ENCODE measurements at places on chromosomes 7 and 10.

GRCh38 chr7:76371396-76371795 is 12.6 kb upstream of the YWHAG start:
- no peaks in the 10 kb centered on the region for H3K36me3 ChIP-seq
- no peaks in the 10 kb centered on the region for H3K27me3 ChIP-seq
- no peak for DNase-seq
- H3K4me3 ChIP-seq, result no peak overlapping the region
- peaks cover 5% of the 10 kb centered on the region for H3K4me1 ChIP-seq

DNA sequence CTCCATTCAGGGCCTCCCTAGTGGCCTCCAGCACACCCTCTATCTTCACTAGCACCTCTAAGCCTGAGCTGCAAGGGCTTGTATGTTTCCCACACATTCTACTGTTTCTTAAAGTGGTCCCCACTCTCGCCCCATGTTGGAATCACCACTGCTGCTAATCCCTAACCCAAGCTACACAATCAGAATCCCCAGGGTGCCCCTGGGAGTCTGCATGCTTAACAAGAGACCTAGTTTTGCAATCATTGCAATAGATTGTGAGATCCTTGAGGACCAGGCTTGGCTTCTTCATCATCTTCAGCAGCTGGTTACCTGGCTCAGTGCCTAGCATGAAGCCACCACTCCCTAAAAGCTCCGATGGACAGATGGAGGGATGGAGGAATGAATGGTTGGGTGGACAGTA is 113.9 kb downstream of the MYOF start:
- peaks cover 28% of the 10 kb centered on the region for H3K36me3 ChIP-seq
- no peak overlapping the region for H3K4me3 ChIP-seq
- DNase-seq, result no peak
- no peaks in the 10 kb centered on the region for H3K4me1 ChIP-seq

DNA sequence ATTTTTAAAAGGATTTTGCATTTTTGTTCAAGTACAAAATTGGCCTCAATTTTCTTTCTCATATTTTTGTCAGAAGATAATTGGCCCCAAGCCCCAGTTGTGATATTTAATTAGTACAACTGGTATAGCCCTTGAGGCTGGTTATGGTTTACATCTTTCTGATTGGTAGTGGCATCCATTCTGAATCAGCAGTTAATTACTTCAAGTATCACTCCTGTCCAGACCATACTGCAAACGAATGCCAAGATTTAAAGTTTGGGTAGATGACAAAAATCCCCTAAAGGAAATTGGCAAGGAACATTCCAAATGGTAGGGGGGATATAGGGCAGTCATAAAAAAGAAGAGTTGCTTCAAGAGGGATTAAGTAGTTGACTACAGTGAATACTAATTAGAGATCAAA is 23.1 kb downstream of the MYPN start:
- no peaks in the 10 kb centered on the region for H3K36me3 ChIP-seq
- DNase-seq, result no peak
- no peak overlapping the region for H3K27ac ChIP-seq
- H3K4me1 ChIP-seq, result peaks cover 17% of the 10 kb centered on the region

GRCh38 chr10:130577039-130577438 is 440.8 kb downstream of the GLRX3 start:
- DNase-seq, result no peak
- no peak overlapping the region for H3K4me3 ChIP-seq
- H3K27ac ChIP-seq, result no peak overlapping the region
- H3K36me3 ChIP-seq, result no peaks in the 10 kb centered on the region
- H3K27me3 ChIP-seq, result no peaks in the 10 kb centered on the region

DNA sequence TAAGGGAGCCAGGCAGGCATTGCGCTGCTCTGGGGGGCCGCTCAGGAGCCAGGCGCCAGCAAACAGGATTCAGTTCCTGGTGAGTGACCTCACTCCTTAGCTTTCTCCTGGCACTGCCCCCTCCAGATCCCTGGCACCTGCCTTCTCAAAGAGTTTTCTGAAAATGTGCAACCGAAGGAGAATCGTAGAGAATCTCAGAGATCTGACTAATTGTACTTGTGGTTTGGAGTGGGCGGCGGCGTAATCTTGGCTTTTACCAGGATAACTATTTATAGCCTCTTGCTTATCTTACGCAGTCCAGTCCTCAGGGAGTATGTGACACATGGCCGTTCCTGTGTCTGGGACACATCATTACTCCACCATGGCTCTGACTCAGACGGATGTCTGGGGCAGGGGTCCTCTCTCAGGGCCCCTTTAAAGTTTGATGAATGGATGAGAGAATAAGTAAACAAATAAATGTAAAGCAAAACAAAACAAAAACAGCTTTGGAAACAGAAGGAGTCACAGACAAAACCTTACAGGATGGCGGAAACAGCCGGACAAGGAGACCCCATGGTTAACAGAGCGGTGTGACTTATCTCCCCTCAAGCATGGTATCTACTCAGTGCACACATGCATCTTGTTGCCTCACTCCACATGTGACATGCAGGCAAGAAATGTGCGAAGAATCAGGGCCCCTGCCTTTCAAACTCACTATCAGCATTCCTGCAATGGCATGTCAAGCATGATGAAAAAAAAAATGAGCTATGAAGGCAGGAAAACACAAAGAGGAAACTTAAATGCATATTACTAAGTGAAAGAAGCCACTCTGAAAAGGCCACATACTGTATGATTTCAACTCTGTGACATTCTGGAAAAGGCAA is 99.7 kb downstream of the TNS3 start:
- peak overlapping the region; percentile 96 for H3K27ac ChIP-seq
- H3K36me3 ChIP-seq, result no peaks in the 10 kb centered on the region
- H3K4me1 ChIP-seq, result peaks cover 76% of the 10 kb centered on the region
- no peak overlapping the region for H3K4me3 ChIP-seq
- H3K27me3 ChIP-seq, result no peaks in the 10 kb centered on the region
- peak; percentile 78 for DNase-seq

DNA sequence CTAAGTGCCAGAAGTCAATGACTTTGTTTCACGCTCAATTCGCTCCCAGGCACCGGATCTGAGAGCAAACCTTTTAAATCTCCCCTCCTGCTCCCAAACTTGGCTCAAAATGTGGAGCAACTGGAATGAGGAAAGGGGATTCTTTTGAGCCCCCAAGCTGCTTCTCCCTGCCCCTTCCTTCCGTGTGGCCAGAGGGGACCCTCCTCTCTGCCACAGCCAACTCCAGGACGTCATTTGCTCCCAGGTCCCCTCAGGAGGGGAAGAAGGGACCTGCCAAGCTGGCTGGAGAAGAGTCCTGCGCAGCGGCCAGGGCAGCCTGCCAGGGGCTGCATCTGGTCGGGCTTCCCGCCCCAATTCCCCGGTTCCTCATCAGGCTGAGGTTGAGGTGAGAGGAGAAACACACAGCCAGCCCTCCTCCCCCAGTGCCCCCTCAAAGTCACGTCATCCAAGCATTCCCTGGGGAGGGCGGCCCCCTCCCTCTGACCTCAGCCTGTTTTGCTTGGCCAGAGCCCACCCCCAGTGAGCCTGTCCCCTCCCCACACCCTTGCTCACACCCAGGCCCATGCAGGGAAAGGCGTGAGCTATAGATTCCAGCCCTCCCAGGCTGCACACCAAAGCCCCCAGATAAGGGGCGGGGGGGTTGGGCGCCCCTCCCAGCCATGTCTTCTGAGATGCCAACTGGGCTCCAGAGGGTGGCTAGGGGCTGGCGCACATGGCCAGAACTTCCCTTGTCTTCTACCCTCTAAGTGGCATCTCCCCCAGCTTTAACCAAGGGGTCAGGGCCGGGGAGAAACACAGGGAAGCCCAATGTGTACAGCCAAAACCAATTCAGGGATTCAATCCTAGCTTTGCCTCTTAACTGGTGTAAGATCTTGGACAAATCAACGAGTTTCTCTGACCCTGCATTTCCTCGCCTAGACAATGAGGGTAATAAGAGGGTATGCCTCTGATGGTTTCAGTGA is 35.0 kb downstream of the SH3PXD2A start:
- no peak overlapping the region for H3K4me3 ChIP-seq
- no peaks in the 10 kb centered on the region for H3K4me1 ChIP-seq

GRCh38 chr7:70734411-70734810 is 397.5 kb upstream of the GALNT17 start:
- H3K27ac ChIP-seq, result no peak overlapping the region
- H3K27me3 ChIP-seq, result no peaks in the 10 kb centered on the region
- H3K36me3 ChIP-seq, result no peaks in the 10 kb centered on the region

- peak; percentile 82 for DNase-seq
- peaks cover 83% of the 10 kb centered on the region for H3K4me1 ChIP-seq
- peak overlapping the region; percentile 96 for H3K27ac ChIP-seq
- no peaks in the 10 kb centered on the region for H3K27me3 ChIP-seq
- H3K4me3 ChIP-seq, result no peak overlapping the region
Observed at GRCh38 chr10:77877441-77878344, 48.9 kb downstream of the DLG5 start.

DNA sequence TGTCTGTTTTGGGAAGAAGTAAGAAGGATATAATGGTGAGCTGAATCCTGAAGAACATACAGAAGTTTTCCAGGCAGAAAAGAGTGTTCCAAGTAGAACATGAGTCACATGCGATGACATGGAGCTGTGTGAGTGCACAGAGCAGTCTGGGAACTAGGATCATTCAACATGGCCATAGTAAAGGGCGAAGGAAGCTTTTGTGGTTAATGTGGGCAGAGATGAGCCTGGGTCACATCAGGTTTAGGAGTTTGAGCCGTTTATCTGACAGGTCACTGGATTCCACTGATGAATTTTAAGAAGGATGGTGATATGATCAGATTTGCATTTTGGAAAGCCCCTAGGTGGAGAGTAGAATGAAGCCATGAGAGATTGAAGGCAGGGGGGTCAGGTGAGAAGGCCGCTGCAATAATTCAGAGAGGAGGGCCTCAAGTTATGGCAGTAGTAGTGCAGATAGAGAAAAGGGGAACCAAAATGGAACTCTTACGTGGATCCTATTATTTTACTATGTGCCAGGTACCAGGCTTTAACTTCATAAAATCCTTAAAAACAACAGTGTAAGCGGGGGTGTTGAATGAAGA is 171.3 kb downstream of the RNLS start:
- H3K27me3 ChIP-seq, result no peaks in the 10 kb centered on the region
- H3K27ac ChIP-seq, result no peak overlapping the region
- H3K4me3 ChIP-seq, result no peak overlapping the region
- H3K4me1 ChIP-seq, result no peaks in the 10 kb centered on the region

- no peak overlapping the region for H3K27ac ChIP-seq
- no peaks in the 10 kb centered on the region for H3K4me1 ChIP-seq
- DNase-seq, result no peak
- no peak overlapping the region for H3K4me3 ChIP-seq
- no peaks in the 10 kb centered on the region for H3K27me3 ChIP-seq
Observed at GRCh38 chr7:149330914-149331567, 69.0 kb downstream of the ZNF783 start.

DNA sequence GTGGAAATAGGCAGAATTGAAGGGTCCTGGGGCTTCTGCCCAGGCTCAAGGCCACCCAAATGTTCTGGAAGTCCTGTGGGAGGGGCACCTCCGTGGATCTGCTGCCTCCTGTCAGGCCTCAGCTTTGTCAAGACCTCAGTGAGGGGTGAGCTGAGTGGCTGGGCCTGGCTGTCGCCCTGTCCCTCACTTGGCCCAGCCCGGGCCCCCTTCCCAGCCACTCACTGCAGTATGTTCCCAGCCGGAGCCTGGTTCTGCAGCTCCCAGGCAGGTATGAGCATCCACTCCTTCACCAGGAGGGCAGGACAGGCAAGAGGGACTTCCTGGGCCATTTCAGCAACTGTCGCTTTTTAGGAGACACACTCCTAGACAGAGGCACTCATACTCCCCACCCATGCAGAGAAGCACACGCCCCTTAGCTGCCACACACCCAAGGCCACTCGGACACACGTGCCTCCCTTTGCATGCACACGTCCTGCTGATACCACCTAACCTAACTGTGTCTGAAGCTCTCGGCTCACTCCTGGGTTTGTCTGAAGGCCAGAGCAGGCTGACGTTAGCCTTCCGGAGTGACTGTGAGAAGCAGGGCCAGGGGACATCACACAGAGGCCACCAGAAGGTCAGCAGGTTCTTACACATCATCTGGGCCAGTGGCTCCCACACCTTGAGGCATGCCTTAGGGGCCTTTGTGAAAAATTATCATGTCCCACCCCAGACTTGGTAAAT is 72.2 kb upstream of the COL13A1 start:
- H3K27me3 ChIP-seq, result no peaks in the 10 kb centered on the region
- peaks cover 6% of the 10 kb centered on the region for H3K4me1 ChIP-seq
- H3K36me3 ChIP-seq, result no peaks in the 10 kb centered on the region
- DNase-seq, result peak; percentile 52
- no peak overlapping the region for H3K4me3 ChIP-seq

- no peak for DNase-seq
- no peak overlapping the region for H3K4me3 ChIP-seq
- H3K27ac ChIP-seq, result no peak overlapping the region
- no peaks in the 10 kb centered on the region for H3K4me1 ChIP-seq
Observed at GRCh38 chr7:135798095-135798494, 49.5 kb upstream of the FAM180A start.

GRCh38 chr7:12211711-12212485 is 804 bp downstream of the TMEM106B start:
- peaks cover 5% of the 10 kb centered on the region for H3K36me3 ChIP-seq
- H3K27ac ChIP-seq, result peak overlapping the region; percentile 96

- H3K4me1 ChIP-seq, result no peaks in the 10 kb centered on the region
- H3K36me3 ChIP-seq, result peaks cover 29% of the 10 kb centered on the region
- no peak for DNase-seq
- no peak overlapping the region for H3K4me3 ChIP-seq
- no peaks in the 10 kb centered on the region for H3K27me3 ChIP-seq
Observed at GRCh38 chr7:158750702-158751101, 46.1 kb upstream of the NCAPG2 start.

GRCh38 chr10:95648138-95648537 is 8.4 kb downstream of the ALDH18A1 start:
- H3K27ac ChIP-seq, result no peak overlapping the region
- no peak overlapping the region for H3K4me3 ChIP-seq
- no peaks in the 10 kb centered on the region for H3K4me1 ChIP-seq

GRCh38 chr7:17239683-17240521 is 58.5 kb upstream of the AHR start:
- peaks cover 14% of the 10 kb centered on the region for H3K4me1 ChIP-seq
- DNase-seq, result no peak
- no peaks in the 10 kb centered on the region for H3K36me3 ChIP-seq
- peak overlapping the region; percentile 5 for H3K27ac ChIP-seq

DNA sequence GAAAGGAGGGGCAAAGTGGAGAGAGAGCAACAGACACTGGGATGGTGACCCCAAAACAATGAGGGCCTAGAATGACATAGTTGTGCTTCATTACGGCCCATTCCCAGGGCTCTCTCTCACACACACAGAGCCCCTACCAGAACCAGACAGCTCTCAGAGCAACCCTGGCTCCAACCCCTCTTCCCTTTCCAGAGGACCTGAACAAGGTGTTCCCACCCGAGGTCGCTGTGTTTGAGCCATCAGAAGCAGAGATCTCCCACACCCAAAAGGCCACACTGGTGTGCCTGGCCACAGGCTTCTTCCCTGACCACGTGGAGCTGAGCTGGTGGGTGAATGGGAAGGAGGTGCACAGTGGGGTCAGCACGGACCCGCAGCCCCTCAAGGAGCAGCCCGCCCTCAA is 20.7 kb downstream of the PRSS2 start:
- H3K27ac ChIP-seq, result no peak overlapping the region
- no peaks in the 10 kb centered on the region for H3K36me3 ChIP-seq
- DNase-seq, result no peak
- peaks cover under 1% of the 10 kb centered on the region for H3K4me1 ChIP-seq

GRCh38 chr10:11501600-11501999 is 109.8 kb downstream of the USP6NL start:
- no peak overlapping the region for H3K4me3 ChIP-seq
- no peaks in the 10 kb centered on the region for H3K4me1 ChIP-seq
- H3K36me3 ChIP-seq, result no peaks in the 10 kb centered on the region
- H3K27ac ChIP-seq, result no peak overlapping the region
